ENCODE measurements at places on chromosomes 3 and 15.

- no peak for DNase-seq
Measured at GRCh38 chr3:99637016-99637367, 1.4 kb upstream of the COL8A1 start.

DNA sequence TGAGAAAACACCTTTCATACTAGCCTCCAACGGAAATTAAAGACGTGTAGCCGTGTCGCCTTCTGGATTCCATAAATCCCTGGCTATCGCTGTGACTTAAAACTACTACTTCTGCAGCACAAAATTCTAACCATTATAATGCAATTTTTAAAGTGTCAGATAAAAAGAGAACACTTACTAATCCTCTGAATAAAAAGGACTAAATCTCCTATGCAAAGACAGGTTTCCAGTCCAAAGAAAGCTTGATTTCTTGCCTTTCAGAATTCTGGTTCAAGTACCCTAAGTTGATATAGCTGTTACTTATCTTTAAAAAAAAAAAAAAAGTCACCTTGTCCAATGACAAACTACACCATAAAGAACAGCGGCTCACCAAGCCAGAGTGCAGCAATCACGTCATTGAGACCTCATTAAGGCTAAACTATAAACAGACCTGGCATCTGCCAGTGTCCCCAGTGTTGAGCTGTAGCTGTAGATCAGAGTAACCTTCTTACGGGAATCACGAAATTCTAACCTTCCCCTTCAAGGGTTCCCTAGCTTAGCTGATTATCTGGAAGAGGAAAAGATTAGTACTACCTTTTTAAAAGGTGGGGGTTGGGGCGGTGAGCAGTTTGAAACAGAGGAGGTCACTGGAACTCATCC is 2.2 kb downstream of the ABCC5 start:
- no peak for DNase-seq

DNA sequence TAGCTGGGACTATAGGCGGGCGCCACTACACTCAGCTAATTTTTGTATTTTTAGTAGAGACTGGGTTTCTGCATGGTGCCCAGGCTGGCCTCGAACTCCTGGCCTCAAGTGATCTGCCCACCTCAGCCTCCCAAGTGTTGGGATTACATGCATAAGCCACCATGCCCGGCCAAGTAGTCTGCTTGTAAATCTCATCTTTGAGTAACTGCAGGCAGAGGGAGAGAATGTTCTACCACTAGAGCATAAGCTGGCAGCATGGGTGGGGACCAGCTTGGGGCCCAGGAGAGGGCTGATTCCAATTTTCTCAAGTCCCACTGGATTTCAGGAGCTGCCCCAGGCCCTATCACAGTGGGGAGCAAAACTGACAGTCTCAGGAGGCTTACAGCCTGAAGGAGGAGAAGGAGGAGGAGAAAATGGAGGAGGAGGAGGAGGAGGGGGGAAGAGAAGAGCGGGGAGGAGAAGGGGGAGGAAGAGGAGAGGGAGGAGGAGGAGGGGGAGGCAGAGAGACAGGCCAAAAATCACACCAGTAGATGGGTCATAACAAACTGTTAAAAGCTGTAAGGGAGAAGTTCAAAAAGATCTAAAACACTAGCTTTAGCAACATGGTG is 229.1 kb upstream of the IGF1R start:
- no peak for DNase-seq

GRCh38 chr3:24857945-24858344 is 363.3 kb upstream of the THRB start:
- DNase-seq = no peak

DNA sequence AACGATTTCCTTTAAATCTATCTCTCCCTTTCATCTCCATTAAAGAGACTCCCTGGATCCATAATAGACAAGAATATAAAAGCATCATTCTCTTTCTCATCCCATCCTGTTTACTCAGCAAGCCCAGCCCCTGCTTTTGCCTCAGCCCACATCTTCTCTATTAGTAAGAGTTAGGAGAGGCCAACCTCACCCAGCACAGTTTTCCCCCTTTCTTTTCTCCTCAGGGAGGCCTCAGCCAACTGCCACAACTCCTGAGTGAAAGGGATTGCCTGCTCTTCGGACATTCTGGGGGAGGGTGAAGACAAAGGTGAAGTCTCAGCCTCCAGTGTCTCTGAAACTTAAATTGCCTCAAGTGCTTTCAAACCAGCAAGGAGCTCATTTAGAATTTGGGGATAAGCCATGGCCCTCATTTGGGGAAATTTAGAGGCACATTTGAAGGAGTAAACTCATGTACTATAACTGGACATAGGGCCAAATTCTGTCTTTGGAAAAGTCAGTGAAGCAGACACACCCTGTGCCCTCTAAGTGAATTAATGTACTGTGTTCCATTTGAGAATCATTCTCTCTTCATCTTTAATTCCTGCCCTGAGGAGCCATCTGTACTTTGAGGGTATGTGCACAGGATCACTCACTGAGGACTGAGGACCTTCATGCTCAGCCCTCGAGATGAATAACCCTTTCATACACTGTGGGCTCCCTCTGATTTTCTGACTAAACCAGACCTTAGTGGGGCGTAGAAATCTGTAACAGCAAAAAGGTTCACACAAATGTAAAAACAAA is 82.5 kb downstream of the SOX2 start:
- DNase-seq = no peak

DNA sequence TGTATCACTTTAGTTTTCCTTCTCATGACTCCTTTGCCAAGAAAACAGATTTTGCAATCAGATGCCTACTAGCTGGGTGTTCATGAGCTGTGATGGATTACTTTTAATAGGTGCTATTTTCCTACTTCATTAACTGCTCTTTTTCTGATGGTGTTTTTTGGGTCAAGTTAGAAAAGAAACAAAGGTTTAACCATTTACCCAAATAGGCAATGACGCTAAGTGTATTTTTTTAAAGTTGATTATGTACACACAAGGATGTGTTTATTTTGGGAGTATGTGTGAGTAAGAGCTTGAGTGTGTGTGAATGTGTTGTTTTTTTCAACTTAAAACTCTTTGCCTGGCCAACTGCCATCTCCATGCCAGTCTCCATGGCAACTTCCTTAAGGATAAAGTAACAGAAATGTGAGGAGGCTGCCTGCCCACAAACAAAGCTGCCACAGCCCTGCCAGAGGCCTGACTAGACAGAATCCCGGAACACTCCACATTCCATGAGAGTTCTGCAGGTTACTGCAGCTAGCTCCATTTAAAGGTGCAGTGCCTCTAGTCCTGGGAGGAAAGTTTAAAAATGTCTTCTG is 215.6 kb upstream of the RBMS3 start:
- peak; percentile 82 for DNase-seq

Data from fibroblast of skin of left quadriceps (primary cell).